ENCODE measurements at places on chromosomes 4 and X. TPM values are rescaled to one million over a fixed set of nuclear protein-coding genes. Genes with fewer than 3 reads are reported as not detected.

The SOD3 gene
- 12.0 TPM for total RNA-seq

The ALB gene
- 0.75 TPM for total RNA-seq

The PGRMC2 gene
- 158 TPM for total RNA-seq

- peak; percentile 60 for DNase-seq
Observed at GRCh38 chr4:53196882-53197771, 168.7 kb downstream of the SCFD2 start.

The EVC2 gene
- total RNA-seq: 3.5 TPM

The HTR2C gene
- not detected for total RNA-seq

DNA sequence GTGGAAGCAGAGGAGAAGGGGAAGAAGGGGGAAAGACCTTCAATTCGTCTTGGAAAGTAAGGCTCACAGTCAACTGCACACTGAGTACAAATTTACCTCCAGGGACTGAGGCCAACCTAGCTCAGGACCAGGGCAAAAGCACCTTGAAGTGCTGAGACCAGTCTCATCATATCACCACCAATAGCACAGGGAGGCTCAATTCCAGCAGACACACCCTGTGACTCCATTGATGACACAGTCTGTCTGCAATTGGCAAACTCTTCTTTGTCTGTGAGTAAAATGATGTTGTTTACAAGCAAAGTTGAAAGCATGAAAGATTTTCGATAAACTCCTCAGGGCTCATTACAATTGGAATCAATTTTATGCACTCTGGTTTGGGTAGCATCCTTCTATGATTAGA is 32.3 kb downstream of the TRIML1 start:
- no peak for DNase-seq

The FAM149A gene
- total RNA-seq: 1.2 TPM

- DNase-seq: no peak
Observed at GRCh38 chr4:96473246-96473645, 633.4 kb downstream of the PDHA2 start.

- DNase-seq: peak; percentile 71
Observed at GRCh38 chrX:9342561-9343051, 122.3 kb upstream of the TBL1X start.

DNA sequence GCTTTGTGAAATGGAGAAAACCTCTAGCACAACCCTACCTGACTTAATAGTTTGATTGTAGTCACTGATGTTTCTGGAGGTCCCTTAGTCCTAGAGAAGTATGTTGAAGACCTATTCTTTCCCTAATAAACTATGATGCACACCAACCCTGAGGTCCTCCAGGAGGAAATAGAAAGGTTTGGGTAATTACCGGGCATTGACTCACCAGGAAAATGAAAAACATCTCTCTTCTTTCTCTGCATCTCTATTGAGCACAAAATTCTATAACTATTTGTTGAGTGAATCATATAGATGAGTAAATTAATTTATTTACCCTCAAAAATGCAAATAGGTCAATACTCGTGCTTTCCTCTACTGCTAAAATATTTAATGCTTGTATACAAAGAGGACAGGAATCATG is 582.4 kb upstream of the FAM241A start:
- peak; percentile 24 for DNase-seq

Data from astrocyte (in vitro differentiated cells and primary cell).